ENCODE measurements at places on chromosomes 16 and 17. TPM values are rescaled to one million over a fixed set of nuclear protein-coding genes. Genes with fewer than 3 reads are reported as not detected.

DNA sequence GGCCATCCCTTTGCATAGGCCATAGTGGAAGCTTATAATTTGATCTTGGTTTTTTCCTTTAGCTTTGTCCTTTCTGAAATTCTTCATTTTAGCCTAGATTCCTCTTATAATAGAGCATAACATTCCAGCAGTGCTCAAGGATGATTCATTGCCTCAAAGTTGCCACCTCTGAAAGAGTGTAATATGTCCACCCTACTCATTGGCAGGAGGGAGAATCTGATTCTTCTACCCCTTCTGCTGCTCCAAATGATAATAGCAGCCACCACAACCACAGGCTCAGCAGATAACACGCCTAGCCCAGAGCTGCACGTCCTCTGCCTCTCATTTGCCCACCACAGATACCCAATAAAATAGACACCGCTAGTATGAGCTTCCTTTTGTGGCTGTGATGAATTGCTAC lies 337.4 kb upstream of the HSBP1 start:
- no peak for DNase-seq

DNA sequence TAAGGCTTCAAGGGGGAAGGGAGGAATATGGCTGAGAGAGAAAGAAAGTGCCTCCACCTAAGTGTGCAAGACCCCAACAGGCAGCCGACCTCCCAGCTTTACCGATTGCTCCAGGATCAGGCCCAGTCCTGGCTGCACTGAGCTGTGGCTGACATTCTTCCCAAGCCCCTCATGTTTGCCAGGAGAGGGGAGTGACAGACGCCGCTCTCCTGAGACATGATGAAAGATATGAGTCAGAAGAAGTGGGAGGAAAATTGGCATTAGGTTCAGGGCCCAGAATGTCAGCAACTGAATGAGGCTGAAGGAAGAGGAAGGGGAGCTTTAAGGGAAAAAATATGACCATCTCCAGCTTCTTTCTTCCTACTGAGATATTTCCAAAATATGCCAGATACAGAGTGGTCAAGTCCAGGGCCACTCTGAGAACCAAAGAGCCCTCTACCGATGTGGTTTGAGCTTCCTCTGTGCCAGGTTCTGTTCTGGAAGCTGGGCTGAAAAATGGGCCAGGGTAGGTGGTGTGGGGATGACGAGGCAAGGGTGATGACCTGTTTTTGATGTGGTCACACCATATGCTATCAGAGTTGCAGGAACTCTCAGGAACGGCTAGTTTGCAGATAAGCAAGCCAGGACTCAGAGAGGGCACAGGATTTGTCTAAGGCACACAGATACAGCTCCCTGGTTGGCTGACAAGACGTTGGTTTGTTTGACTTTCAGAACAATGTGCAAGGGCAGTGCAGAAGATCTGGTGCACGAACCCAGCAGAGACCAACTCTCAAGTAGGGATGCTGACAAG lies 176.7 kb downstream of the SOX9 start:
- peak; percentile 34 for DNase-seq

GRCh38 chr17:4154201-4154600 lies 11.2 kb downstream of the CYB5D2 start:
- DNase-seq, result no peak

DNA sequence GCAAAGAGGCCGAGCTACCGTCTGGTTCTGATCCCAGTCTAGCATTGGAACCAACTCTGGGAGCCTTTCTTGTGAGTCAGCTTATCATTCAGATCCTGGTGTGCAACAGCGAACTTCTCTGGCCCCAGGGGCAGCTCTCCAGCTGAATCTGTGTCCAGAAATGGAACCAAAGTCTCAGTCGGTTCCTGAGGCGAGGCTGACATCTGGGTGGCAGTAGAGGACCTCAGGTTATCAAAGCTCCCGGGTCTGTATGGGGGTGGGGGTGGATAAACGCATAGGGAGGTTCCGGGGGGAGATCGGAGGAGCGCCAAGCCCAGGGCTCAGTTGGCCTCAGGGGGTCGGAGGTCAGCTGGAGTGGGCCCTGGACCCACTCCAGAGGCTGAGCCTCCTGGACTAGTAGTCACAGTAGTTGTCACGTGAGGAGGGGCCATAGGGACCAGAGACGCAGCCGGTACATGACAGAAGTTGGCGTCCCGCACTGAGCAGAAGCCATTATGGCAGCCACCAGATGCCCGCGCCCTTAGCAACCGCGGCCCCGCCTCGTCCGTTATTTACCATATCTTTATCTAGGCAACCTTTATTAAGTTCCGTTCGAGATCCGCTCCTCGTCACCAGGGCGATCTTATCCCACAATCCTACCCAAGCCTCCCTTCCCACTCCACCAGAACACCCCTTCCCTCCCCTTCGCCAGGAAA lies 12.9 kb downstream of the RDM1 start:
- no peak for DNase-seq

- no peak for DNase-seq
Measured at GRCh38 chr17:57755480-57756070, 10.5 kb upstream of the CCDC182 start.

- no peak for DNase-seq
Measured at GRCh38 chr17:9806699-9807098, 15.2 kb downstream of the GSG1L2 start.

GRCh38 chr16:57618296-57619132 lies 9.9 kb upstream of the ADGRG1 start:
- no peak for DNase-seq

DNA sequence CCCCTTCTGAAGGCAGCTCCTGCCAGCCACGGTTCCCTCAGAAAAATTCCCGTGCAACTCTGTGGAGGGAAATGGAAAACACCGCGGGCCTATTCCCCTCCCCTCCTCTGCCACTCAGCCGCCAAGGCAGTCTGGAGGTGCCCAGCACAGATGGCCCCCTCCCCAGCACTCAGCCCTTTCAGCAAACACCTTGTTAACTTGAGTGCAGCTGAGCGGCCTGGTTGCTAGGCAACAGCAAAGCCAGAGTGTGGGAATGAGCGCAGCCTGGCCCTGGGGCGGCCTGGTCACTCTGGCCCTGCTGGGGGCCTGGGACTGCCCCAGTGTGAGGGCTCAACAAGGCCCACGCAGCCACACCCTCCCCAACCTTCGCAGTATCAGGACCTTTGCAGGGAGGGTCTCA lies 32.8 kb downstream of the CACNA1G start:
- no peak for DNase-seq

Gene CNTD1
- polyA plus RNA-seq, result 0.17 TPM

Gene TLCD2
- polyA plus RNA-seq, result 3.1 TPM

Gene KRT40
- not detected for polyA plus RNA-seq

Gene SCARF1
- 0.21 TPM for polyA plus RNA-seq

Gene TAT
- polyA plus RNA-seq, result 0.05 TPM

Gene TAC4
- polyA plus RNA-seq, result not detected

Gene NXN
- polyA plus RNA-seq, result 31.1 TPM

Data from A549 (cell line).